HuH-7.5 (cell line): ENCODE measurements at places on chromosomes 13 and 19.

DNA sequence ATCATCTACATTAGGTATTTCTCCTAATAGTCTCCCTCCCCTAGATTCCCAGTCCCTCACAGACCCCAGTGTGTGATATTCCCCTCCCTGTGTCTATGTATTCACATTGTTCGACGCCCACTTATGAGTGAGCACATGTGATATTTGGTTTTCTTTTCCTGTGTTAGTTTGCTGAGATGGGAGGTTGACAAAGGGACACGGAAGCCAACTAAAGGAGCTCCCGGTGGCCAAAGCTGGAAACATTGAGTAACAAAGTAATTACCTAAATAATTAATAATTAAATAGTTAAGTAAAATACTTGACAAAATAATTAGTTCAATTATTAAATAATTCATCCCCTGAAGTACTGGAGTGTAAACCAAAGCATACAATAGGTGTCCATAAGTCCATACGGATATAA, 1.7 kb upstream of the PRR20A start:
- DNase-seq: no peak

GRCh38 chr19:32173836-32174235, 171.6 kb upstream of the ZNF507 start:
- DNase-seq: no peak

DNA sequence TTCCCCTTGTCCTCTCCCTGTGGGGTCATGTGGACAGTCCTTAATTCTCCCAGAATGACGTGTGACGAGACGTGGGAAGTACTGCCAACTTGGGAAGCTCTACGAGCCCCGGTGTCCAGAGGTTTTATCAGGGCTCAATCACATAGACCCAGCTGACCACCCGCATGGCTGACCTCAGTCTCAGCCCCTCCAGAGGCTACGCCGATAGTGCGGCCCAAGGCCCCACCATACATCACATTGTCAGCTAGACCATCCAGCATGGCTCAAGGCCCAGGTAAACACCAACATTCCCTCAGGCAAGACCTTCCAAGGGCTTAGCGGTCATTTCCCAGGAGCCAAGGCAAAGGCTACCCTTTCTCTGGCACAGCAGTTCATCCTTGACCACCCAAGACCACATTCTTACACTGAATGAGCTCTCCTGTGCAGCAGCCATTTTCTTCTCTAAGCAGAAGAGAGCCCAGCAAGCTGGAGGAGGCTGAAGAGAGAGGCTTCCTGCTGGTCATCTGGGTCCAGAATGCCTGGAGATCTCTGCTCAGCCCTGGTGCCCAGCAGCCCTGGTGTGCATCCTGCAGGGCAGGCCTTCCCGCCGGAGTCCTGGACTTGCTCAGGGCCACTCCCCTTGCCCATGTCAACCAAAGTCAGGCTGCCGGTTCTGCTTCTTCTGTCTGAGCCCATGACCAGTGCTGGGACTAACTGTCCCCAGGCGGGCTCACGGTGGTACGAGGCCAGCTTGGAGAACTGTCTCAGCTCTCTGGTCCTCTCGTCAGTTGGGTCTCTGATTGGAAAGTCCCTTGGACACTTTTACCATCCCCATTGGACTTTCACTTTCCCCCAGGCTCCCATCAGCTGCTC, 7.9 kb upstream of the F10 start:
- no peak for DNase-seq

- no peak for DNase-seq
Observed at GRCh38 chr19:42069619-42070351, at the start of gene GRIK5. Gene GRIK5, minus strand, starts transcription at chr19:42070206. Its CDS starts 4,436 bp downstream, at chr19:42065770.

DNA sequence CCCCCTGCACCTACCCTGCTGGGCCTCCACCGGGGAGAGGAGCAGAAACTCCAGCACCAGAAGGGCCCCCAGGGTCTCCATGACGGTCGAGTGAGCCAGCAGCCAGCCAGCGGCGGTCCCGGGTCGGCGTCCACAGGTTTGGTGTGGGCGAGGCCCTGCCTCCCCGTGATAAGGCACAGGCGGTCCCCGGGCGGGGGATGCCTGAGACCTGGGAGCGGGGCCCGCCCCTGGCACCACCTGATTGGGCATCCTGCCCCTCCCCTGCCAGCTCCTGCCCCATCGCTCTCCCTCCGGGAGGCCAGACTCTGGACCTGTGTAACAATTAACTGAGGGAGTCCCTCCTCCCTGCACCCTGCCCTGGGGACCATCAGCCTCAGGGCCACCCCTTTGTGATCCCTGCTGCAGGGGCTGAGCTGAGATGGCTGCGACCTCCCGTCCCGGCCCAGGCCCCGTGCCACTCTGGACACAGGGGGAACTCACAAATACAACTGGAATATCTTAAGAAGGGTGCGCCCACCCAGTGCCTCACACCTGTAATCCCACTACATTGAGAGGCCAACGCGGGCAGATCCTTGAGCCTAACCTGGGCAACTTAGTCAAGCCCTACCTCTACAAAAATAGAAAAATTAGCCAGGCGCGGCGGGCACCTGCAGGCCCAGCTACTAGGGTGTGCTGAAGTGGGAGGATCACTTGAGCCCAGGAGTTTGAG, at the start of gene SMIM24:
SMIM24 (minus strand) TSS at position 143 of the 709 bp plus-strand sequence; CDS start at position 81, 62 bp downstream.
- DNase-seq: no peak

GRCh38 chr19:29745253-29745652, 30.2 kb upstream of the C19orf12 start:
- no peak for DNase-seq

DNA sequence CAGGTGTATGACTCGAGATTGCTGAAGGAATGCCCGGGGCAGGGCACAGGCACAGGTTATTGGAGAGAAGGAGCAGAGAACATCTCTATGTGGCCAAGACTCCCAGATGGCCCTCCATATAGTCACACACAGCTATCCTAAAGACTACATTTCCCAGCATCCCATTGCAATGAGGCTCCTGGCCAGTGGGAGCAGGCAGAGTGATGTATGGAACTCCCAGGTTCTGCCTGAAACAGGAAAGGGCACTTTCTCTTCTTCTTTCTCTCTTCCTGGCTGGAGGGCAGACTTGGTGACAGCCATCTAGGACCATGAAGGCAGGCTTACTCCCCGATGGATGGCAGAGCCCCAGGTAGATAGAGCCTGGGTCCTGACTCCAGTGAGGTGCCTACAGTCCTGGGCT, 13.5 kb downstream of the PPP1R13L start:
- DNase-seq: peak; percentile 57

DNA sequence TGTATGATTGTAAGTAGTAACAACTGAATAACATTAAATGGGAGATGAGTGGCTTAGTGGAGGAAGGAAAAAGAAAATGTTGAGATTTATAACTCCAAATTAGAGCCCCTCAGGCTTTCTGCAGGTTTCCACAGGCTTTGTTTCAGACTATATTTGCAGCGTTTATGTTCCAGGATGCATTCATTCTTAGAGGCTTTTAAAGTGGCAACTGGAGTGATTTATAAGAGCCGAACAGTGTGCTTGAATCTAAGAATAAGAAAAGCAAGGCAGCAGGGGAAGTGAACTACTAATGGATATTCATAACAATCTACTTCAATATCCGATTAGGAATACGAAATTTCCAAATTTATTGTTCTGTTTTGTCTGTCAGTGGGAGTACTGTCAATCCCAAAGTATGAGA, 91.0 kb downstream of the UFM1 start:
- DNase-seq: no peak

DNA sequence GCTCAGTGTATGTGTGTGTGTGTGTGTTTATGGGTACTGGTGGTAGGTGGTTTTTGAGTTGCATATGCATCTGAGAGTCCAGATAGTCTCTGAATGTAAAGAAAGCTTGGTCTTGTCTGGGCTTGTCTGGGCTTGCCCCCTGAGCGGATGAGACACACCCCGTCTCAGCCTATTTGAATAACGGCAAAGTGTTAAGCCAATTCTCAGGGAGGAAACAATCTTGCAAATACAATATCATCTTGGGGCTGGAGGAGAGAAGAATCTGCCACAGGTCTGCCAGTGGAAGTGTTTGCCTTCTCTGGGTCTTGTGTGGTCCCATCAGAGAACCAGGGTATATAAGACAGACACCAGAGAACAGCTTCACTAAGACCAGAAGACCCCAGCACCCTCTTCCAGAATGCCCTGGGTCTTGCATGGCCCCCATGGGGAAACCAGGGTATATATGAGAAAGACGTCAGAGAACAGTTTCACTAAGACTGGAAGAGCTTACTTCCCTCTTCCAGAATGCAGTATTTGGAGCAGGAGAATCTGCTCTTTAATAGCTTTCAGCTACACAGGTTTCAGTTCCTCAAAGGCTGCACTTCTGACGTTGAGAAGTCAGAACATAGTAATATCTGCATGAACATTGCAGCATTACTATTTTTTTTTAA, 13.3 kb downstream of the CD70 start:
- no peak for DNase-seq

- peak; percentile 51 for DNase-seq
Observed at GRCh38 chr19:7618348-7618747, 11.0 kb downstream of the XAB2 start.

DNA sequence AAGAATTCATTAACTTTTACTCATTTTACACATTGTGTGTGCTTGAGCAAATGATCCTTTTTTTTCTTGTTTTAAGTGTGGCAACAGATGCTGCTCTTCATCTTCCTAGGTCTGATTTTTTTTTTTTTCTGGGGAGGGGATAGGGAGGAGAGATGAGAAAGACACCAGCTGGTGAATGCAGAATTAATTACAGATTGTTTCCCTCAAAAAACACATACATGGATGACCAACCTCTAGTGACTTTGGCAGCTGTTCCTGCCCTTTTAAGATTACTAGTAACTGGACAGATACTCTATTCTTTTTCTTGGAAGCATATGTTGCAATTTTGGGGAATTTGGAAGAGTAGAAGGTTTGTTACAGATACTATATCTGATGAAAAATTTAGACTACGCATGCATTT, 103.6 kb upstream of the MYO16 start:
- DNase-seq: no peak

DNA sequence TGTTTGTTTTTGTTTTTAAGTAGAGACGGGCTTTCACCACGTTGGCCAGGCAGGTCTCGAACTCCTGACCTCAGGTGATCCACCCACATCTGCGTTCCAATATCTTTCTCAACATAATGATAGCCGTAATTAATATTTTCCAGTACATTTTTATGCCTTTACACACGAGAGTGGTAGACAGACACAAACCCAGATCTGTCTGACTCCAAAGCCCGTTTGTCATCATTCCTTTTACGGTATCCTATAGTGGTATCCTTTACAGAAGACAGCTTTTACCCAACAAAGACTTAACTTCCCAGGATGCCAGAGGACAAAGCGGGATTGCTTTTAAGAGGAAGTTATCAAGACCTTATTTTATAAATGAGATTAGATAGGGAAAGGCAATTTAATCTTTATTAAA, 59.8 kb downstream of the IPO5 start:
- no peak for DNase-seq

DNA sequence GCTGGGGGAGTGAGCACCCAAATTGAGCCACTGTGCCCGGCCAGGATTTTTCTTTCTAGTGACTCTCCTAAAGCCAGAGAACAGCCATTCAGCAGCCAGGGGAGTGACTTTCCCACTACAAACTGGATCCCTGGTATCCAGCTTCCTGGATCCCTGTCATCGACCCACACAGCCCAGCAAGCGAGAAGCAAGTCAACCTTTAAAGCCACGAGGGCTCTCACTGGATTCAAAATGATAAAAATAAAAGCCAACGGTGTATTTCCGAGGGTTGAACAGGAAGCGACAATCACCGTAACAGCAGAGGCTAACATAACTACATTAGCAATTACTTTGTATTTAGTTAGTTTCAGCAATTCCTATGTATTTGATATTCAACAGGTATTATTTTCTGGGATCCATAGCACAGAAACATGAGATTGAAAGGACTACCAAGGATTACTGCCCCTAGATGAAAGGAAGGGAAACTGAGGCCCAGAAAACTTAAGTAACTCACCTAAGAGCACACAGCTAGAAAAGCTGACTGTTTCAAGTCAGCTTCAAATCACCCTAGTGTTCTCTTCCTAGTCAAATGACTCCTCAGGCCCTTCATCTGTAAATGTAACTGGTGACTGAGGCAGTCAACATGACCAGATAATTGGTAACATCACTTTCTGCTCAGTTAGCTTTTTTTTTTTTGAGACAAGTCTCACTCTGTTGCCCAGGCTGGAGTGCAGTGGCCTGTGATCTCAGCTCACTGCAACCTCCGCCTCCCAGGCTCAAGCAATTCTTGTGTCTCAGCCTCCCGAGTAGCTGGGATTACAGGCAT, 2.7 kb downstream of the RFX1 start:
- DNase-seq: no peak

- DNase-seq: no peak
Observed at GRCh38 chr19:32677657-32678056, 2.0 kb downstream of the RGS9BP start.

GRCh38 chr13:33076001-33076992, 60.1 kb downstream of the KL start:
- no peak for DNase-seq

DNA sequence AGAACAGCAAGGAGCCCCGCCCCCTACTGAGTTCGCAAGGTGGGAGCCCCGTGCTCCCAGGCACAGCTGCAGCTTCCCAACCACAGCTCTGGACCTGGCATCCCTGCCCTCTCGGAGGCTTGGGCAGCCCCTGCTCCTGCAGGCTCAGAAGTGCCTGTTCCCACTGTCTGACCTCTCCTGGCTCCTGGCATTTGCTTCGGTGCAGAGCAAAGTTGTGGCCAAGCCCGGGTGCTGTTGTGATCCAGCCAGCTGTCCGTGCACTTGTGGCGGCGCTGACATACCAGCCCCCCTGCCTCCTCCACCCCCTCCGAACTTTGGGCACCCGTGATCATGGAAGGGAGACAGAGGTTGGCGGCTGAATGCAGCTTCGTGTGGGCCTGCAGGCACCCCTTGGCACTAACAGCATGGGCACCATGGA, 1386.8 kb downstream of the PCDH9 start:
- DNase-seq: no peak

DNA sequence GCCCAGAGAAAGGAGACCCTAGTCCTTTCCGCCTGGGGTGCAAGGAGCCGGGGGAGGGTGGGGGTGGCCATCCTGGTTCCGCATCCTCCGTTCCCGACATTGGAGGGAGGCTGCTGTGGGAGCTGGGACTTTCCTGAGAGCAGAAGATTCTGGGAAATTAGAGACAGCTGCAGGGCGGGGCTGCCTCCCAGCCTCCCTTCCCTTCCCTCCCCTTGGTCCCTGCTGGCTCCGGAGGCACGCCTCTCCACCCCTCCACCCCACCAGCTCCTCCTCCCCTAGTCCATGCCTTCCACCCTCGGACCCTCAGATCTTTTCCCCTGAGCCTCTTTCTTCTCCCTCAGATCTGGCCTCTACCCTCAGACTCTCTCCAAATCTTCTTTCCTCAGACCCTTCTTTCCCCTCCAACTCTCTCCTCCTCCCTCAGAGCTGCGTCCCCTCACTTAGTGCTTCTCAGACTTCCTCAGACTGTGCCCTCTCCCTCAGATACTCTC, 3.1 kb upstream of the BCL3 start:
- no peak for DNase-seq

- peak; percentile 51 for DNase-seq
Observed at GRCh38 chr13:99086267-99087097, 108.6 kb upstream of the DOCK9 start.

- DNase-seq: no peak
Observed at GRCh38 chr13:71603255-71603654, 263.7 kb downstream of the DACH1 start.
